Cardiac muscle cell (in vitro differentiated cells and primary cell): ENCODE measurements at places on chromosomes 12 and 14. TPM values are rescaled to one million over a fixed set of nuclear protein-coding genes. Genes with fewer than 3 reads are reported as not detected.
A peak's percentile ranks its signal among the peaks of the same experiment; 100 is the strongest.

DNA sequence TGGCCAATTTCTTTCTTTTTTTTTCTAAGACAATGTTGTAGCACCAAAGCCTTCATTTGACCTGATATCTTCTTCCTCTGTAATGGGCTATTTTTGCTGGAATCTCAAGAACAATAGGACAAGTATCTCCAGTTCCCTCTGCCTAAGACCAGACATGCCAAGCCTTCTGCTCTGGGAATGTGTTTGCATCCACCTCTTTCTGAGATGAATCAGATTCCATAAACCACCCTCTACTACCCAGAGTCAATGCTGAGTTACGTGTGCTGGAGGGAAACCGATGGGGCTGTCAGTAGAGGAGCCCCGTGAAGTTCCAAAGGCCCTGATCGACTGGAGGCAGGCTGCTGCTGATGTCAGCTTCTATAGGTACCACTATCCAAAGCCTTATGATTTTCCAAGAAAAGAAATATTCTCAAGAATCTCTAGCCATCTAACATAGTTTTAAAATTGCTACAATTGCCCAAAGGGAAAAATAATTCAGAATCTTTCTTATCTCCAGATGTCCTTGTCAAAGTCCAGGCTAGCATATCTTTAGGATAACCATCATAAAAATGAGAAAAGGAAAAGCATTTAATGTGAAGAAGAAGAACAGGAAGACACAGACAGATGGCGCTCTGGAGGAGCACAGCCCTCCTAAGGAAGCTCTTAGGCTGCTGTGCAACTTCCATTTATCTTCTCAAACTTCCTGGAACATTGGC lies 101.9 kb downstream of the SLC8A3 start:
- peak; percentile 49 for DNase-seq
- no peak overlapping the region for H3K27ac ChIP-seq
- H3K27me3 ChIP-seq: peaks cover 98% of the 10 kb centered on the region
- no peaks in the 10 kb centered on the region for H3K36me3 ChIP-seq

DNA sequence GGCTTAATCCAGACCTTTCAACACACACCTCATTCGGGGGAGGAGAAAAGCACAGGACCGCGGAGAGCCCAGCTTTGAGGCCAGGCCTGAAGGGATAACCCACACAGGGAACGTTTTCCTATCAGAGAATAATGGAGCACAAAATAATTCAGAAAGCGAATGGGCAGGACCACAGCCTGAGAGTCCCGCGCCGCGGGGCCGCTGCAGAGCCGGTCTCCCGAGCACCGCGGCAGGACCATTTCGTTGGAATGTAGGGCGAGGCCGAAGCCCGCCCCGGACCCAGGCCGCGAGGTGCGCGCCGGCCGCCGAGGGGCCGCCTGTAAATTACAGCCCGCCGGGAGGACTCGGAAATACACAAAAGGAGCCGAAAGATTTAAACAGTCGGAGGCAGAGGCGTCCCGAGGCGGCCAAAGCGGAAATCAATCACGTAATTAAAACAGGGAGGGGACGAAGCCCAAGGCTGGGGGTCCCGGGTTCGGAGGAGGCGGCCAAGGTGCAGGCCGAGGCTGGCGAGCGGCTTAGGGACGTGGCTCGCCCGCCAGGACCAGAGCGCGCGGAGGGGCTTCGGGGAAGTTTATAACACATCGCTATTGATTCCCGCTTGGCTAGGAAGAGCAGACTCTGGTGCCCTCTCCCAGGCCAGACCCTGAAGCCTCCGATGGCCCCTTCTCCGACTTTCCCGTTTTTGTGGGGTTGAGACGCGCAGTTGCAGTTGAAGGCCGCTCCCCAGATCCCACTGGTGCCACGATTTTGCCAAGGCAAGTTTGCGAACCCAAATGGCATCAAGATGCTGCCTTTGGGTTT lies 6.3 kb upstream of the HOXC4 start:
- H3K27ac ChIP-seq: no peak overlapping the region
- H3K4me3 ChIP-seq: no peak overlapping the region
- no peak for DNase-seq
- H3K4me1 ChIP-seq: no peaks in the 10 kb centered on the region
- H3K27me3 ChIP-seq: peaks cover 100% of the 10 kb centered on the region

- peaks cover 6% of the 10 kb centered on the region for H3K4me1 ChIP-seq
- no peaks in the 10 kb centered on the region for H3K27me3 ChIP-seq
- no peak for DNase-seq
- no peak overlapping the region for H3K27ac ChIP-seq
Measured at GRCh38 chr12:127237151-127237550, 1029.8 kb upstream of the TMEM132C start.

DNA sequence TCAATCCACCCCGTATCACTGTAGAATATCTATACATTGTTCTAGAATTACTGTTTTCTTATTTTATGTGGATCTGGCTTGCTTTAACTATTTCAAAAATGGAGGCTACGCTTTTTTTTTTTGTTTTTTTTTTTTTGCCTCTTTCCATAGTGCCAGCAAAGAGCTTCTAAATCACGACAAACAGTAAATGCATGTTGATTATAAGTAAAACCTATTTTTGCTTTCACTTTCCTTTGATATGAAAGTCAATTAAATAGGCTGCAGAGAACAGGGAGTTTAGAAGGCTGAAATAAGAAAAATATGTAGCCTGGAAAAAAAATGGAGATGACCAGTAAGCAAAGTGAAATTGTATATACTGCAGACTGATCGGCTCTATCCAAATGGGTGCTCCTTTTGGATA lies 112.3 kb upstream of the AMIGO2 start:
- DNase-seq: no peak
- no peak overlapping the region for H3K4me3 ChIP-seq
- no peaks in the 10 kb centered on the region for H3K36me3 ChIP-seq
- H3K27me3 ChIP-seq: no peaks in the 10 kb centered on the region
- H3K4me1 ChIP-seq: peaks cover 14% of the 10 kb centered on the region

- H3K27me3 ChIP-seq: no peaks in the 10 kb centered on the region
- H3K4me1 ChIP-seq: no peaks in the 10 kb centered on the region
- no peaks in the 10 kb centered on the region for H3K36me3 ChIP-seq
- DNase-seq: no peak
Measured at GRCh38 chr14:62103464-62103863, 341.2 kb downstream of the SNAPC1 start.

DNA sequence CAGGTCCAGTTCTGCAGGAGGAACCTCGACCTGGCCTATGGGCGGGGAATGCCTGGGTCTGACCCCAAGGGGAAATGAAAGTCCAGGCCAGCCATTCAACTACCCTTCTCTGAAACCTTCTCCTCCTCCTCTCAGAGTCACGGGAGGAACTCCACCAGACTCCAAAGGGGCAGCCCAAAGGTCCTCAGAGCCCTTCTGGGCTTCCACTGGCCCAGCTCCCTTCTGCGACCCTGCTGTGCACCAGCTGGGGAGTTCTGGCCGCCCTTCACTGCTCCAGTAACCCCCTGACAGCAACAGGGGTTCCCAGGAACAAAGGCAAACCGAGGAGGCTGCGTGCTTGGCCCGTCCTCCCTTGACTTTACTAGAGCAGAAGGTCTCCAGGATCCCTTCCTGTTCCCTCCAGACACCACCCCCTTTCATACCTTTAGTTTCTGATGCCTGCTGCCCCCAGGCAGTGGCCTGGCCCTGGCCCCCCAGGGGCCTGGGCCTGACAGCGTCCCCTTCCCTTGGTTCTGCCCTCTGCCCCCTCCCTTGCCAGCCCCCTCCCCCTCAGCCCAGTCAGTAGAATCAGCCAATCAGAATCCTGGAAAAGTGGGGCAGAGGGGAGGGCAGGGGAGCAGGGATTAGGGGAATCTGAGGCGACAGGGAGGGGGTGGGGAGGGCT lies 850 bp upstream of the ZNF385A start:
- no peak for DNase-seq
- H3K4me1 ChIP-seq: peaks cover 59% of the 10 kb centered on the region
- H3K27ac ChIP-seq: no peak overlapping the region
- no peaks in the 10 kb centered on the region for H3K27me3 ChIP-seq
- H3K36me3 ChIP-seq: no peaks in the 10 kb centered on the region

- DNase-seq: peak; percentile 21
- H3K4me3 ChIP-seq: no peak overlapping the region
- H3K4me1 ChIP-seq: no peaks in the 10 kb centered on the region
- no peaks in the 10 kb centered on the region for H3K27me3 ChIP-seq
- no peak overlapping the region for H3K27ac ChIP-seq
Measured at GRCh38 chr14:99215277-99215676, 56.7 kb downstream of the BCL11B start.

GRCh38 chr12:79360286-79360685 lies 330.5 kb downstream of the PAWR start:
- H3K27ac ChIP-seq: no peak overlapping the region
- no peaks in the 10 kb centered on the region for H3K27me3 ChIP-seq
- H3K4me1 ChIP-seq: peaks cover 4% of the 10 kb centered on the region
- DNase-seq: no peak
- no peaks in the 10 kb centered on the region for H3K36me3 ChIP-seq
- H3K4me3 ChIP-seq: no peak overlapping the region

DNA sequence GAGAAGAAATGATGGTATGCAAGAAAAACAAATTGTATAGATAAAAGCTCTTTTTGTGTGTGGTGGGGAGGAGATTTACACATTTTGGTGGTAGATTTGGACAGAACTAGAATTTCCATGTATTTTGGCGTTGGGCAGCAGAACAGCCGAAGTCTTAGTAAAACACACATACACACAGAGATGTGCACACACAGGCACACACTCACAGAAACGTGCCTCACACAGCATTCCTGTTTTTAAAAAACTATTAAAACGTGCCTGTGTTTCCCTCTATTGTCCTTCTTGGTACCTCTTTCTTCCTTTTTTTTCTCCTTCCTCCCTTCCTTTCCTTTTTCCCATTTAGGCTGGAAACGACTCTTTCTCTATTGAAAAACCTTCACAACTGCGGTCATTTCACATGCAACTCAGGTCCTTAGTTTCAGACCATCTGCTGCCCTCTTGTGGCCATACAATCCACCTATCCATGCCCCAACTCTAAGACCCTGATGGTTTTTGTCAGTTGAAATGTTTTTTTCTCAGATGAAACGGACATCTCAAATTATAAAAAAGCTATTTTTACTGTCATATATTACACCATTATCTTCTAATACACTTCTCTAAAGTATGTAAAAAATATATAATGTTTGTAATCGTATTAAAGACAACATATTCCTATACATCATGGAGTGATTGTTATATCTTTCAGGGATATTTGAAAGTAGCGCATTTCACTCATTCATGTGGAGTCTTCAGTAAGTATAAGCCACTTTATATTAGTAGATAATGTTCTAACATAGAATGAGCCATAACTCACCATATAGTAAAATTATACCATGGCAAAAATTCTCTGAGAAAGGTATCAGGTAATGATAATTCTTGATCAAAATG lies 386.7 kb upstream of the NOVA1 start:
- no peaks in the 10 kb centered on the region for H3K27me3 ChIP-seq
- H3K36me3 ChIP-seq: no peaks in the 10 kb centered on the region
- peak; percentile 83 for DNase-seq
- H3K4me1 ChIP-seq: no peaks in the 10 kb centered on the region

DNA sequence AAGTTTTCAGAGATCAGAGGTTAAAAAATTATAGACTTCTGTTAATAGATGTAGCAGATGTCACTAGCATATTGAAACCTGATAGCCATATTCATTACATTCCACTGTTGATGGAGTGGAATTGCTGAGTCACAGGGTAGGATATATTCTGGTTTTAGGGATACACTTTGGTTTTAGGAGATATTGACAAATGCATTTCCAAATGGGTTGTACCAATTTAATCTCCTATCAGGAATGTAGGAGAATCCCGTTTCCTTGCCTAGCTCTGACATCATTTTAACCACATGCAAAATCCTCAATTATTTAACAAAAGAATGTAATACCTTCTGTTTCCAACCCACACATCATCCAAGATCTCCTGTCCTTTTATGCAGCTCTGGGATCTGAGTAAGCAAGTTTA lies 30.7 kb upstream of the ESR2 start:
- H3K4me1 ChIP-seq: peaks cover 4% of the 10 kb centered on the region
- no peak for DNase-seq
- H3K27ac ChIP-seq: no peak overlapping the region
- H3K27me3 ChIP-seq: no peaks in the 10 kb centered on the region
- H3K4me3 ChIP-seq: no peak overlapping the region

GRCh38 chr12:42166501-42166900 lies 21.8 kb upstream of the GXYLT1 start:
- peaks cover under 1% of the 10 kb centered on the region for H3K36me3 ChIP-seq
- no peaks in the 10 kb centered on the region for H3K27me3 ChIP-seq
- H3K27ac ChIP-seq: no peak overlapping the region
- peaks cover 10% of the 10 kb centered on the region for H3K4me1 ChIP-seq
- no peak overlapping the region for H3K4me3 ChIP-seq

- H3K4me1 ChIP-seq: no peaks in the 10 kb centered on the region
- no peak overlapping the region for H3K27ac ChIP-seq
- H3K36me3 ChIP-seq: no peaks in the 10 kb centered on the region
- no peak overlapping the region for H3K4me3 ChIP-seq
- DNase-seq: peak; percentile 79
Measured at GRCh38 chr12:62732861-62733427, 202.0 kb downstream of the PPM1H start.

DNA sequence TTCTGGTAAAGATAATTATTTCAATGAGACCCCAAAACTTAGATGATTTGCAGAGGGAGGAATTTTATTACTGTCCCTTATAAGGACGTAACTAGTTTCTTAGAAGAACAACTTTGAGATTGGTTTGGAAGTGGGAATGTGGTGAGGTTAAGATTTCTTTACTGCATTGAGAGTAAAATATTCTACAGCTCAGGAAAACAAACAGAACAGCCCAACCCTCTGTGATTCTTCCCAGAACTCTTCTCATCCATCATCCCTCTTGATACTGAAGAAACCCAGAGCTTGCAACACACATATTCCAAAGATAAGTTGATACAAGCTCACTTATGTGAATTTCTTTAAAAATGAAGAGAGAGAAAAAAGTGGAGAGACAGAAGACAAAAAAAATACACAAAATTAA lies 234.2 kb downstream of the CRADD start:
- DNase-seq: peak; percentile 73
- no peaks in the 10 kb centered on the region for H3K36me3 ChIP-seq
- peaks cover 8% of the 10 kb centered on the region for H3K4me1 ChIP-seq
- H3K4me3 ChIP-seq: no peak overlapping the region
- H3K27me3 ChIP-seq: no peaks in the 10 kb centered on the region

The PDE3A gene
- total RNA-seq: 2.7 and 4.4 TPM in 2 replicates

The TAS2R13 gene
- total RNA-seq: 0.11 and 0.69 TPM in 2 replicates

The JPH4 gene
- 0.39 and 0.63 TPM in 2 replicates for total RNA-seq

The AMN gene
- 0.21 and 0.48 TPM in 2 replicates for total RNA-seq
